ENCODE measurements at places on chromosomes 16 and 17.

GRCh38 chr16:55294931-55295342 lies 29.1 kb upstream of the IRX6 start:
- DNase-seq: no peak

DNA sequence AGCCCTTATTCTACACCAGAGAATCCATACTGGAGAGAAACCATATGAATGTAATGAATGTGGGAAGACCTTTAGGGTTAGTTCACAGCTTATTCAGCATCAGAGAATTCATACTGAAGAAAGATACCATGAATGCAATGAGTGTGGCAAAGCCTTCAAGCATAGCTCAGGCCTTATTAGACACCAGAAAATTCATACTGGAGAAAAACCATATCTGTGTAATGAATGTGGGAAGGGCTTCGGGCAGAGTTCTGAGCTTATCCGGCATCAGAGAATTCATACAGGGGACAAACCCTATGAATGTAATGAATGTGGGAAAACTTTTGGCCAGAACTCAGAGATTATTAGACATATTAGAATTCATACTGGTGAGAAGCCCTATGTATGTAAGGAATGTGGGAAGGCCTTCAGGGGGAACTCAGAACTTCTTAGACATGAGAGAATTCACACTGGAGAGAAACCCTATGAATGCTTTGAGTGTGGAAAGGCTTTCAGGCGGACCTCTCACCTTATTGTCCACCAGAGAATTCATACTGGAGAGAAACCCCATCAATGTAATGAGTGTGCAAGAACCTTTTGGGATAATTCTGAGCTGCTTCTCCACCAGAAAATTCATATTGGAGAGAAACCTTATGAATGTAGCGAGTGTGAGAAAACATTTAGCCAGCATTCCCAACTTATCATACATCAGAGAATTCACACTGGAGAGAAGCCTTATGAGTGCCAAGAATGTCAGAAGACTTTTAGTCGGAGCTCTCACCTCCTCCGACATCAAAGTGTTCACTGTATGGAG lies 14.1 kb downstream of the ZFP3 start:
- no peak for DNase-seq

GRCh38 chr17:36705874-36706731 lies 104.7 kb downstream of the MRM1 start:
- no peak for DNase-seq

DNA sequence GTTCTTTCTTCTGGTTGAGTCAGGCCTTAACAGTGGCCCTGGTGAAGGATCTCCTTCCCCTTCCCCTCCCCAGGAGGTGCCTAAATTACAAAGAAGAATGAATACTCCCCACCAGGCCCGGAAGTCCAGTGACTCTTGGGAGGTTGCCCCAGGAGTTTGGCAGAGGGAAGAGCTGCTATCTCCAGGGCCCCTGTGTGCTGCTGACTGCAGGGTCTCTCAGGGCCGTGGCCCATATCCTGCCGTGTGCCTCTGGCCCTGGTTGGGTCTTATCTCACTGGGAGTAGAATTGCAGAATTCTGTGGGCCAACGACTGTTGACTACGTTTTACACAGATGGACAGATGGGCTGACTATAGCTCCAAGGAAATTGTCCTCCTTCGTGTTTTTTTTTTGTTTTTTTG lies 28.0 kb downstream of the AKAP1 start:
- DNase-seq: no peak

DNA sequence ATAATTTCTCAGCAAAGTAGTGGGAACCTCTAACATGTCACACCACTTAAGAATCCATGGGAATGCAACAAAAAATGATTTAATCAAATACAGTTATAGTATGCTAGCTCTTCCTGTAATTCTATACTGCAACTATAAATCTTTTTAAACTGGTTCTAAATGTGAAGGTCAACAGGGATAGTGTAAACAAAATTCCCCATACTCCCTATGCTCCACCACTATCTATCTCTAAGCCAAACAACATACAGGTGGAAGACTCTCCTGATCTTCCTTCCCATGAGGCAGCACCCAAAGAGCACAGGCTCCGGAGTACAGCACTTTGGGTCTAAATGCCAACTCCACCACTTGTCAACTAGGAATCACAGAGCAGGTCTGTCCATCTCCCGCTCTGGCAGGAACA lies 4.4 kb downstream of the XPO6 start:
- no peak for DNase-seq

GRCh38 chr16:84239909-84240308 lies at the start of gene KCNG4:
KCNG4 (minus strand) TSS chr16:84240012; CDS start chr16:84237485, 2,527 bp downstream.
- DNase-seq: no peak

DNA sequence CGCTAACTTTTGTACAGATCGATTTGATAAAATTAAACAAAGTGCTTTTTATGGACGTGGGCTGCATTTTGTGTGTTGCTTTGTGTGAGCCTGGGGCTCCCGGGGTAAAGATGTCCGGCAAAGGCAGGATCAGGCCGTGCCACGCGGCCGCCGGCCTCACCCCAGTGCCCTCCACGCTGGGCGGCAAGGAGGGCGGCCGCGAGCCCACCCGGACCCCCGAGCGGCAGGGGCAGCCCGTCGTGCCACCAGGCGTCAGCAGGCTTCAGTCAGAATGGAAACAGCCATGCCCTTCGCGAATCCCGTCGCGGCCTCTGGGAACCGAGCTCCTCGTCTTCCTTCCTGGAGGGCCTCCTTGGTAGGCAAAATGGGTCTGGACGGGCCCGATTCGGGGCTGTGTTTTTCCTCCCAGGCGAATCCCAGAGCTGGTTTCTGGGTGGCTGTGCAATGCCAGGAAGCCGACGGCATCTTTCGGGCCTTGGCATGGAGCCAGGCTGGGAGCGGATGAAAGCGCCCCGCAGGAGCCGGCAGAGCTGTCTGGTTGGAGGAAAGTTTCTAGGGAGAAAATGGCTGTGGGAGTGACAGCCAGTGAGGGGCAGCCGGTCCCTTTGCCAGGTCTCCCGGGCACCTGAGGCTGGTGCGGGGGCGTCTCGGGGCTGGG lies 5.5 kb downstream of the SOX8 start:
- DNase-seq: no peak

DNA sequence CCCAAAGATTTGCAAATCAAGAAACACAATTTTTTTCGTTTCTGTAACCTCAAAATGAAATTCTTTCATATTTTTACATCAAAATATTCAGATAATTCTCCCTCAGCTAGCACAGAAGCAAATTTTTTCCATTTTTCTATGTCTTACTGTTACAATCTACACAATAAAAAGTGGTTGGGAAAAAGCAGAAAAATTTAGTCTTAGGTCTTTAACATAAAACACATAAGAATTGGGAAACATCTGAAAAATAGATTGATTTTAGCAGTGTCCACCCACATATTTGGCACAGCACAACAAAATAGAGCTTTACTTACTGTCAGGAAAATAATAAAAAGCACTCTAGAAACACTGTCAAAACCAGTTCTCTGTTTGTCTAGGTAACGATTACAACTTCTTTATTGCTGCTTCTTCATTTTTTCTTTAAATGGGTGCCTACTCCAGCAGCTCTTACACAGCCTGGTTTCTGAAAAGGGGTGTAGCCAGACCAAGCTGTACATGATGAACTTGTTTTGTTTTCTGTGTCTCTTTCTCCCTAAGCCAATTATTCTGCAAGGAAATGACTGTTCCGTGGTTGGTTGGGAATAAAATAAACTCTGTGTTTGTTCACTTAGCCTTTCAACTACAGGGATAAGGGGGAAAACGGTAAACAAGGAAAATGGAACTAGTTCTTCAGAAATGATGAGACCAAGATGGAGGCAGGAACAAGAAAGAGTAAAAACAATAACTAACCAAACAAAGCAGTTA lies at the start of gene ABCA6:
Gene ABCA6, minus strand, starts transcription at position 465 of the 744 bp plus-strand sequence. CDS start 1,192 bp downstream, outside the sequence.
- DNase-seq: no peak

GRCh38 chr17:21299981-21300600 lies 15.6 kb downstream of the MAP2K3 start:
- DNase-seq: no peak
